ENCODE measurements at places on chromosomes 16 and 17. TPM values are rescaled to one million over a fixed set of nuclear protein-coding genes. Genes with fewer than 3 reads are reported as not detected.

GRCh38 chr16:3347586-3347985 lies 8.1 kb upstream of the OR2C1 start:
- DNase-seq = no peak

DNA sequence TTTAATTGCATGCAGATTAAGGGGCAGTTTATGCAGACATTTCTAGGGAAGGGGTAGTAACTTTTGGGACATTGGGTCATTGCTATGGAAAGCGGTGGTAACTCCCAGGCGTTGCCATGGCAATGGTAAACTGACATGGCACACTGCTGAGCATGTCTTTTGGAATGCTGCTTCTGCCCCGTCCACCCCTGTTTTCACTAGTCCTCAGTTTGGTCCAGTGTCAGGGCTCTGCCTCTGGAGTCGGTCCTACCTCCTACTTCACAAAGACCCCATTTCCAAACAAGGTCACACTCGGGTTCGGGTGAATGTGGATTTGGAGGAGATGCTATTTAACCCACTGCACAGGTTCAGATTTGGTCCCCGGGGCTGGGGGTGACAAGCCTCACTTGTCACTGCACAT lies 2.9 kb downstream of the IL34 start:
- DNase-seq = no peak

- DNase-seq = no peak
Observed at GRCh38 chr17:59406808-59407381, 75.4 kb downstream of the YPEL2 start.

DNA sequence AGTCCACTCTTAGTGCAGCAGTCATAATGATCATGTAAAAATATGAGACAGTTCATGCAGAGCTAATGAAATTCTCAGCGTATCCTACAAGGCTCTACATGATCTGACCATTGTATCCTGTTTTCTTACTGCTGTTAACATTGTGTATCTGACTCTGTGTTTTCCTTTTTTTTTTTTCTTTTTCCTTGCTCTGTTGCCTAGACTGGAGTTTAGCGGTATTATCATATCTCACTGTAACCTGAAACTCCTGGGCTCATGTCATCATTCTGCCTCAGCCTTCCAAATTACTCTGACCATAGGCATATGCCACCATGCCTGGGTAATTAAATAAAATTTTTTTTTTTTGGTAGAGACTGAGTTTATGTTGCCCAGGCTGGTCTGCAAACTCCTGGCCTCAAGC lies 12.1 kb downstream of the DUS2 start:
- DNase-seq = no peak

DNA sequence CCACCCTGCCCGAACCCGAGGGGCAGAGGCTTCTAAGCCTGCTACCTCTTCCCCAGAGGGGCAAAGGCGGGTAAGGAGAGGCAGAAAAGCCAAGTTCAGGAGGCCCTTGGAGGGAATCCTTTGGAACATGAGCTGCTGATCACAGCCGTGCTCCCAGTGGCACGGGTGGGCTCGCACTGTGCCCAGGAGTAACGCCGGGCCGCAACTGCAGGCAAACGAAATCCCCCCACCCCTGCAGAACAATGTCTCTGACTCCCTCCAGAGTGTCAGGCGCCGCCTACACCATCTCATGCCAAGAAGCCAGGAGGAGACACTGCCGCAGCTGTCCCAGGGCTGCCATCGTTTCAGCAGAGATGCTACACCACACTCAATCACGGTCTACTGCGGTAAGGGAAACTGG lies 8.9 kb downstream of the P4HB start:
- no peak for DNase-seq

GRCh38 chr17:36992701-36993100 lies 43.9 kb downstream of the AATF start:
- DNase-seq = no peak

- DNase-seq = no peak
Observed at GRCh38 chr16:88552815-88553214, 17.4 kb upstream of the ZC3H18 start.

DNA sequence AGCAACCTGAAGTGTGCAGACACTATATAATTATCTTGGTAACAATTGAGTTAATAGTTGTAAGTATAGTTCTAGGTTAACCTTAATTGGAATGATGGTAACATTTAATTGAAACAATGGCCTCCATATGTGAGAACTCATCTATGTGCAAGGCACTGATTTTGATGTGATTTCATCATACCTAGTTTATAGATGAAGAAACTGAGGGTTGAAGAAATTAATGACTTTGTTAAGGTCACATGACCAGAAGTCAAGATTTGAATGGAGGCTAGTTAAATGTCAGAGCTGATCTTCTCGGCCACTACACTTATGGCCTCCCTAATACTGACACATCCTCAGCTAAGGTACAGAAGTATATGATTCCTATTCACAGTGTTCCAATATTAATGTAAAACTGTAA lies 128.2 kb upstream of the PSMD7 start:
- DNase-seq = no peak

- DNase-seq = no peak
Observed at GRCh38 chr16:79429381-79430190, 171.0 kb downstream of the MAF start.

DNA sequence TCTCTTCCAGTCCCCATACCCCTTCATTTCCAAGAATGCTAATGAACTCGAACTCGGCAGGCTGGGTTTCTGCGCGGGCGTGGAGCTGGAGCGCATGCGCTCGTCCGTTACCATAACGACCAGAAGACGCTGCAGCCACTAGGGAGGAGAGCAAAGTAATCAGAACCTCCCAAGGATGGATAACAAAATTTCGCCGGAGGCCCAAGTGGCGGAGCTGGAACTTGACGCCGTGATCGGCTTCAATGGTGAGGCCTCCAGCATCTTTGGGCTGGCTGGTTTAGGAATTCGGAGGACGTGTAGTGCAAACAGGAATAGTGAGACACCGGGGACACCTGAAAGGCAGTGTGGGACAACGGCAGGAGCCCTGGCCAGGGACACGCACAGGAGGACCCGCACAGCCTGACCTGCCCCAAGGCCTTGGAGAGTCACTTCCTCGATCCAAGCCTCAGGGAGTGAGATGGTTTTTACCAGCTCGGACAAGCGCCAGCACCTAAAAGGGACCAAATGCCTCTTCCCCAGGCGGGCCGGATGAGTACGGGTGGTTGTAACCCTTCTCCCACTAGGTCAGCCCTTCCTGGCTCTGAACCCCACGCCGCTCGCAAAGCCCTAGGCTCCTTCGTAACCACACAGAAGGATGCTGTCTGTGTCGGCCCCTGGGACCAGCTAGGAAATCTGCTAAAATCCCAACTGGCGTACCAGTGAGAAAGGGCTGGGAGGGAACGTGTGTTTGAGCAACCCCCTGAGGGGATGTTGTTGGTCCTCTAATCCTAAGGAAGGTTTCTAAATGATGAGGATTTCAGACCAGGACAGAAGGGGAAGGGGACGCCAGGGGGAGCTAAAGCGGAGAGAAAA lies at the start of gene CFAP52:
Gene CFAP52, plus strand, starts transcription at position 122 of the 852 bp plus-strand sequence. Its CDS starts 54 bp downstream, at position 176.
- DNase-seq = peak; percentile 82

- DNase-seq = peak; percentile 53
Observed at GRCh38 chr17:17613708-17614114, 22.2 kb upstream of the PEMT start.

DNA sequence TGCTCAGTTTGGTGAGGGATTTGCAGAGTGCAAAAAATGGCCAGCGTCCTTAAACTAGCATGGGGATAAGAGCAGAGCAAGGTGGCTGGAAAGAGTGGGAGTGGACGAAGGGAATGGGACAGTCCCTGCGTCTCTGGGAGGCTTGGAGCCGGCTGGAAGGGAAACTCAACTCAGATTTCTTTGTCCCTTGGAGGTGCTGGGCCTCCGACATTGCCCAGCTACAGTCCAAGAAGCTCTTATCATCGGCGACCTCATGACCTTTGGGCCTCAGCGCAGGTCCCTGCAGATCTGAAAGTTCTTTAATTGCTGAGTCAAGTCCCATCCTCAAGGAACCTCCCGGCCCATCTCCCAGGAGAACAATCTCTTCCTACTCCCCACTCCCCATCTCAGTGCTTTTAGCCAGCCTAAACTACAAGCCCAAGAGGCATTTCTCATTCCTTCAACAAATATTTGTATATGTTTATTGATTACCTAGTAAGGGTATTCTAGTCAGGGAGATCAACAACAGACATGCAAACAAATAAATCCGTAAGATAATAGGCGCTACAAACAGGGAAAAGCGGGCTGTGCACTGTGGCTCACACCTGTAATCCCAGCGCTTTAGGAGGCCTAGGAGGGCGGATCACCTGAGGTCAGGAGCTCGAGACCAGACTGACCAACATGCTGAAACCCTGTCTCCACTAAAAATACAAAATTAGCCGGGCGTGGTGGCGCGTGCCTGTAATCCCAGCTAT lies 985 bp upstream of the TMEM107 start:
- no peak for DNase-seq

GRCh38 chr17:55454906-55455474 lies 33.4 kb upstream of the MMD start:
- no peak for DNase-seq

DNA sequence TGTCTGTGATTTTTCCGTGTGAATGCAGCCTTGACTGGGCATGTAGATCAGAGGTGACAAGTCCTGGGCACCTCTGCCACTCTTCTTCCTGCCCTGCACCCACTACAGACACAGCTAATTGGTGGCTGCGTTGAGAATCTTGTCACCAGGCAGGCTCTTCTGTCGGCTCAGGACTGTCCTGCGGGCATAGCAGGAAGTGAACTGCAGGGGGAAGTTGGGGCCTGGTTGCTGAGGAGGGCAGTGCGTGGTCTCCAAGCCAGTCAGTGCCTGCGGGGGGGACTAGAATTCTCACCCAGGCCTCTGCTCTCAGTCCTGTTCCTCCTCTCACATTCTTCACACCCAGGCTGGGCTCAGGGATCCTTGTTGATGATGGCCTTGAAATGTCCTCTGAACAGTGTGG lies 50.5 kb downstream of the JPH3 start:
- no peak for DNase-seq

- DNase-seq = peak; percentile 93
Observed at GRCh38 chr16:1474796-1475551, at the start of gene CLCN7. CLCN7 (minus strand) TSS chr16:1475028; CDS start chr16:1474974, 54 bp downstream.

DNA sequence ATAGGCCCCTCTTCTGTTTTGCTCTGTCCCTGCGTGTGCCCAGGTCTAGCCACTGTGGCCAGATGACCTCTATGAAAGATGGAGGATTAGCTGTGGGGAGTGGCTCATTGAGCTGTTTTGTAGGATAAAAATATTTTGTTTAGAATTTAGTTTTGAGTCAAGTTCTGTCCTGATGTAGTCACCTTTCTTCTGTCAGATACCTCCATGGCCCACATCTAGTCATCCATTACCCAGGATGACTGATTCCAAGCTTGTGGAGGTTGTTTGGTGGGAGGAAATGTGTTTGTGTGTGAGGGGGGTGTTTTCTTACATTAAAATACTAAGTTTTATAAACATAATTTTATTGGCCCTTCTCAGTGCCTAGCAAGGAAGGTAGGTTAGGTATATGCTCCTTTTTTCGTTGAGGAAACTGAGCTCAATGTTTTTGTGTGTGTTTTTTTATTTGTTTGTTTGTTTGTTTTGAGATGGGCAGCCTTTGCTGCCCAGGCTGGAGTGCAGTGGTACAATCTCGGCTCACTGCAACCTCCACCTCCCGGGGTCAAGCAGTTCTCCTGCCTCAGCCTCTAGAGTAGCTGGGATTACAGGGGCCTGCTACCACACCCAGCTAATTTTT lies 16.3 kb downstream of the SNX11 start:
- DNase-seq = no peak

DNA sequence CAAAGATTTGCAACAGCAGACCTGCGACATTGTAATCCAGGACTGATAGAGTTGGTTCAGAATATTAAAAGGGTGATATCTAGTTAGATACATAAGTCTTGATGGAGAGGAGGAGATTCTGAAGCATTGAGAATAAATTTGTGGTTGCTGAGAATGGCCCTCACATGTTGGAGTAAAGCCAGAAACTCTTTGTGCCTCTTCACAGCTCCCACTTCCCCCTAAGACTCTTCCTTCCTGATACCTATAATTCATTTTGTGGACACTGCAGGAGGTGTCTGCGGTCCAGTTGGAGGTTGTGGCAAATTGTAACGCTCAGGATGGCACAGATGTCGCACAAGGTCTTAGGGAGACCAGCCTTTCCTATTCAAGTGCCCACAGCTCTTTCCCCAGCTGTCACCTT lies 17.5 kb downstream of the WWOX start:
- no peak for DNase-seq

GRCh38 chr17:40949418-40949817 lies 12.0 kb upstream of the KRT23 start:
- no peak for DNase-seq

DNA sequence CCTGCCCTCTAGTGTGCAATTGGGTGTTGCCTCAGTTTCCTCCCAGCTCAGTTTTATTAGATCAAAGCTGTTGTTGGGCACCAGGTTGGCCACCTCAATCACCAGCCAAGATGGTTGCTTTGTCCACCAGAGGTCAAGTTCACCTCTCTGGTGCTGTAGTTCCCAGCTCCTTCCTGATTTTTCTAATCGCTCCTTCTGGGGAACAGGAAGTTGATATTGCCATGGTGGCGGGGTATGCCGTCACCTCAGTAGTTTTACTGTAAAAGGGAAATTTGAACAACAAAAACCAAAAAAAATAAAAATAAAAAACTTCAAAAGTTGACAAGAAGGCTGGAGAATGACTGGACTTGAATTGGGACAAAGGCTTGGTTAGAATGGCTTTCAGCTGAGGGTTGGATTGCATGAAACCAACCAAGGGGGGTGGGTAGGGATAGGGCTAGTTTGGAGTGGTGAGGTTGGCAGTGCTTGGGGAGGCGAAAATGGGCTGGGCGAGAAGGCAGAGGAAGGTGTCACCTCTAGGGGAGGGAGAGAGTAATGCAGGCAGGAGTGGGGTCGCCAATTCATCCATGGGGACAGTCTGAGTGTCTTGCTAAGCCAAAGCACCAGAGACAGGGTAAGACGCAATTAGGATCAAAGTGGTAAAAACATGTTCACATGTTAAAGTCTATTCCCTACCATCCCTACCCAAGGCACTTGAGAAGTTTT lies 6.2 kb downstream of the EFNB3 start:
- DNase-seq = no peak

DNA sequence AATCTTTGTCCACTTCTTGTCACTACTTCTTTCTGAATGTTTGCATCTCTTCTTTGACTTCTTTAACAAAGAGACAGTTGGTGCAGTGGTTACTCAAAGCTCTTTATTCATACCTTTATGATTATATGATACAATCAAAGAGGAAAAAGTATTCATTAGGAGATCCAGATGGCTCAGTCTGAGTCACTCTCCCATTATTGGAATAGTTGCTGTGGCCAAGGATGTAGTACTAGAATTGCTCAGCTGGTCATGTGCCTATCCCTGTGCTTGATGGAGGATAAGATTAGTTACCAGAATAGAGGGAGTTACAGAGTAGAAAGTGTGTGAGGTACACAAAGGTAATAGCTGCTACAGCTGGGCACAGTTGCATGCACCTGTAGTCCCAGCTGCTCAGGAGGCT lies 18.3 kb downstream of the BCAS3 start:
- DNase-seq = no peak

SEPTIN1 gene
- total RNA-seq = 4.3 TPM

TMEM220 gene
- 14.5 TPM for total RNA-seq

AIPL1 gene
- not detected for total RNA-seq

TEKT1 gene
- not detected for total RNA-seq
